Activated CD8-positive, alpha-beta memory T cell treated with anti-CD3 and anti-CD28 coated beads for 1 hour (primary cell): ENCODE measurements at places on chromosomes 6 and 20.

- DNase-seq = no peak
These were observed 250.8 kb upstream of the HTR1E start for GRCh38 chr6:86686496-86686895.

GRCh38 chr6:71309656-71310055 lies 21.0 kb downstream of the OGFRL1 start:
- no peak for DNase-seq

- no peak for DNase-seq
These were observed 630.3 kb upstream of the ARID1B start for GRCh38 chr6:156146891-156147290.

- DNase-seq = no peak
These were observed 46.4 kb downstream of the HEBP2 start for GRCh38 chr6:138450445-138450844.

DNA sequence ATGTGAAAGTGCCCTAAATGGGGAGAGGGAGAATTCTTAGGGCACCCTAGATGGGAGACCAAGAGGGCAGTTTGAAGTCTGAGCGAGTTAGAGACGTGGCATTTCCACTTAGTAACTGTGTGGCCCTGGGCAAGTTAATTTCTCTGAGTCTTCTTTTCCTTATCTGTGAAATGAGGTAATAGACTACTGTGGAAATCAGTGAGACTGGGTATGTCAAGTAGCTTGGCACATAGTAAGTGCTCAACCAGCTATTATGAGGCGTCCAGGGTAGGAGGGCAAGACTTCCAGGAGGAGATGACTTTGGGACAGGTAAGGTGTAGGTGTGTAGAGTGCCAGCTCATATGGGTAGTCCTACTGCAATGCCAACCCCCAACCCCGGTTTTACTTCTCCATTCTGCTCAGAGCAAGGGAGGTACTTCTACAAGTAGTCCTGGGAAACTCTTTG lies 770 bp downstream of the KIF3B start:
- DNase-seq = no peak

DNA sequence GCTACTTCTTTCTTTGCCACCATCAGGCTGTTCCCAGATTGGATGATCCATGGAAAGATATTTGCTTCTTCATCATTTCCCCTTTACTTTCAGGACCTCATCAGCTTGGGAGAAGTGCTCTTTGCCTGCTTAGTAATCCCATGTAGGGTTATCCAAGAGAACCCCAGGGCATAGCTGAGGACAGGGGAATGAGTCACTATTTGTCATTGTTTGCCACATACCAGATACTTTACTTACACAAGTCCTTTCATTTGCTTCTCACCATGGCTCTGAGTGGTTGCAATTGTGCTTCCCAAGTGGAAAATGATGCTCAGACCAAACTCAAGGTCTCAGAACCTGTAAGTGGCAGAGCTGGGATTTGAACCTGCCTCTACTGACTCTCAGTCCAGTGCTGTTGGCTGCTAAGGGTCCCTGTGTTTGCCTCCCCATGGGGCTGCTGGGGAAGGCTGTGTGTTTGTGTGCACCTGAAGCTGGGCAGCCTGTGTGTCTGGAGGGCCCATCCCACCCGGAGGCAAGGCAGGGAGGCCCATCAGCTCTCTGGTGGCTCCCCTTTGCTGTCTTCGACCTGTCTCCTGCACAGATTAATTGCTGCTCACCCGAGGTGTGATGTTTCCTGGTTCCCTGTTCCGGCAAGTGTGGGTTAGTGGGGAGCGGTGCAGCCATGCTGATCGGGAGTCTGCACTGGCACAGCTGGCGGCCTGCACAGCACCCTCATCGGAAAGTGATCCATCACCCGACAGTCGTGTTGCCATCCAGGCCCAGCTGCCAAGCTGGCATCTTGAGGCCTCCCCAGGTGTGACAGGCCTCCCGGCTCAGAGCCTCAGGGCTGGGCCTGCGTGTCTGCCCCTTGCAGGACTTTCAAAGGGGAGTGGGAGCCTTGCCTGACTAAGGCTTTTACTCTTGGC lies 228.8 kb downstream of the DHX35 start:
- DNase-seq = no peak

GRCh38 chr6:98777762-98778161 lies 56.6 kb upstream of the POU3F2 start:
- DNase-seq = no peak

- no peak for DNase-seq
These were observed 248.2 kb downstream of the DLL1 start for GRCh38 chr6:170042596-170043118.

DNA sequence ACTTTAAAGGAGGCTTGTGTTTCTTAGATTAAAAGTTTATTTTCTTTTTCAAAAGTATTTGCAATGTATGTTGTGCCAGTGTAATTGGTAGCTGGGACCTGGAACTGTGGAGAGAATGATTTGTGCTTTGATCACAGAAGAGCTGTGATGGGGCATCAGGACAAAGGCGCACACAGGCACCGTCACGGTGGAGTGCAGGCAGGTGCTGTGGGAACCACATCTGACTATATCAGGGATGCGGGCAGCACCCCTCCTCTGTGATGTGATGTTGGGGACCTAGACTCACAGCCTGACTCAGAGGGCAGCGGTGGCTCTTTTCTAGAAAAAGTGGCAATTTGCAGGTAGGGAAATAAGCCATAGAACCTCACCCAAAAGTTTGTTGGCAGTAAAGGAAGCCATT lies 34.5 kb downstream of the SYTL3 start:
- peak; percentile 31 for DNase-seq

DNA sequence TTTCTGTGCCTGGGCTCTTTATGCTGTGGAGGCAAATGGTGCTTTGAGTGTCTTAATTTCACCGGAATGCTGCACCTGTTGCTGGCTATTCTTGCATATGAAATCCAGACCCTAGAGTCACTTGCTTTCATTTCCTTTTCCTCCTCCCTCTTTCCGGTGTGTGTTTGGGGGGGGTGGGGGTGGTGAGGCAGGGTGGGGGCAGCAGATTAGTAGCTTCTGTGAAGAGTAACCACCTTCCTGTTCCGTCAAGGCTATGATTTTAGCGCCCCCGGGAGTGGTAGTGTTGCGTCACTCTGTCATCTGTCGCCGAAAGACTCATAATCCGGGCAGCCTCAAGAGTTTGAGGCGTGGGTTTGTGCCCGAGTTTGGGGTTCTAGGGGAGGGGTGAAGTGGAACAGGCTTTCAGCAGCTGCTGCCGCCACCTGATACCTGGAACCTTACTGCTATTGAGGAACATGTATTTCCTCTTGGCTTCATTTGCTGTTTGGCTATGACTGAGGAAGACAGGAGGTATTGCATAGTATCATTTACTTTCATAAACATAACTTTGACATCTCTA lies 49.1 kb downstream of the UTRN start:
- peak; percentile 36 for DNase-seq

DNA sequence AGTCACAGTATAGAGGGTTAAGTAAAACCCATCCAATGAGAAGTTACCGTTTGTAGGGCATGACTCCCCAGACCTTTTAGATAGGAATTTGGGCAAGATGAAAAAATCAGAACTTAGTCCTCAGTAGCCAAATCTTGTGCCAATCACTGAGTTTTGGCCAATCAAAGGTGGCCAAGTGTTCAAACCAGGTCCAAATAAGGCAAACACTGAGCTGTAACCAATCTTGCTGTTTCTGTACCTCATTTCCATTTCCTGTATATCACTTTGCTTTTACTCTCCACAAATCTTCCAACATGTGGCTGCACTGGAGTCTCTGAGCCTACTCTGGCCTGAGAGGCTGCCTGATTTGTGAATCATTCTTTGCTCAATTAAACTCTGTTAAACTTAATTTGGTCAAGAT lies 81.8 kb upstream of the GPR6 start:
- no peak for DNase-seq

DNA sequence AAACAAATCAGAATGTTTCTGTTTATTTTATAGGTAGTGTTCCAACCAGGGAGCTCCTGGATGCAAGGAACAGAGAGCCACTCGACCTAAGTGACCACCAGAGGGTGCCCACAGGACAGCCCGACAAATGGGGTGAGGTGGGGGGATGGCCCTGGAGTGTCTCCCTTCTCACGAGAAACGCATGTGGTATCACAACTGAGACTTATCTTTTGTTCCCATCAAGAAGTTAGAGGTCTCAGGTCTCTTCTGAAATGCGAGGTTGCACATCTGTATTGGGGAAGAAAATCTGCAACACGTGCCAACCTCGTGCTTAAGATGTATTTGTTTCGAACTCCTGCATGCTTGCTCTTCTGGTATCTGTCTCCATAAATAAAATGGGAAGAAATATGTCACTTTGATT lies 104.0 kb downstream of the ISM1 start:
- DNase-seq = no peak

DNA sequence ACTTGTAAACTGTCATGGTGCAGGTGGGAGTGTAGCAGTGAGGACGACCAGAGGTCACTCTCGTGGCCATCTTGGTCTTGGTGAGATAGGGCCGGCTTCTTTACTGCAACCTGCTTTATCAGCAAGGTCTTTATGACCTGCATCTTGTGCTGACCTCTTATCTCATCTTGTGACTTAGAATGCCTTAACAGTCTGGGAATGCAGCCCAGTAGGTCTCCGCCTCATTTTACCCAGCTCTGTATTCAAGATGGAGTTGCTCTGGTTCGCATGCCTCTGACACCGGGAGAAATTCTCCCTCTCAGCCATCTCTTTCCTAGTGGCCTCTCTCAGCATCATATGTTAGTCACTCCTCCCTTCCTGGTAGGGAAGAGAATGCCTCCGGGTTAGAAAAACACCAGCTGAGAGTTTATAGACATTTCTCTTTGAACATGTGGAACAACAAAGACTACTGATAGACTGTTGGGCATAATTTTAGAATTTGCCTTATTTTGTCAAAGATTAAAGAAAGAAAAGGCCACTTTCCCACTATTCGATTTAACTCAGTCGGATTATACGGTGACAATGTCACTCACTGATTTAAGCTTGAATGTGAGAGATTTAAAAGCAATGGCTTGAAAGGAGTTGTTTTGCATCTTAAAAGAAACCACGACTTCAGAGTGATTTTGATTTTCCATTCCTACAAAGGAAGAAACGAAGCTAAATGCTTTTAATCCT lies 67.9 kb upstream of the SNX9 start:
- DNase-seq = no peak

DNA sequence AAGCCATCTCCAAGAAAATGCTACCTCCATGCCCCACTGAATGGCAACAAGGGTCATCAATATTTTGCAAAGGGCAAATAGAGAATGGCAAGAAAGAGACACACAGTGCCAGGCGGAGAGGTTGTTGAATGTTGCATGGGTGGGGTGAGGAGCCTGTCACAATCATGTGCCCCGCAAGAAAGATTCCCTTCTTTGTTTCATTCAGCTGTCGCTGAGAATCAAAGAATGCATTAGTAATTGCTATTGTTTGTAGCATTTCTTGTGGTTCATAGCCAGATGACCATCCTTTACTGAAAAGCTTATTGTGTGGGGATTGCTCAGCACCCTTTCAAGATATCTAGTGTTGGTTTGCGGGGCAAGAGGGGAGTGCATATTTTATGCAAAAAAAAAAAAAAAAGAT lies 166.5 kb upstream of the QKI start:
- no peak for DNase-seq

DNA sequence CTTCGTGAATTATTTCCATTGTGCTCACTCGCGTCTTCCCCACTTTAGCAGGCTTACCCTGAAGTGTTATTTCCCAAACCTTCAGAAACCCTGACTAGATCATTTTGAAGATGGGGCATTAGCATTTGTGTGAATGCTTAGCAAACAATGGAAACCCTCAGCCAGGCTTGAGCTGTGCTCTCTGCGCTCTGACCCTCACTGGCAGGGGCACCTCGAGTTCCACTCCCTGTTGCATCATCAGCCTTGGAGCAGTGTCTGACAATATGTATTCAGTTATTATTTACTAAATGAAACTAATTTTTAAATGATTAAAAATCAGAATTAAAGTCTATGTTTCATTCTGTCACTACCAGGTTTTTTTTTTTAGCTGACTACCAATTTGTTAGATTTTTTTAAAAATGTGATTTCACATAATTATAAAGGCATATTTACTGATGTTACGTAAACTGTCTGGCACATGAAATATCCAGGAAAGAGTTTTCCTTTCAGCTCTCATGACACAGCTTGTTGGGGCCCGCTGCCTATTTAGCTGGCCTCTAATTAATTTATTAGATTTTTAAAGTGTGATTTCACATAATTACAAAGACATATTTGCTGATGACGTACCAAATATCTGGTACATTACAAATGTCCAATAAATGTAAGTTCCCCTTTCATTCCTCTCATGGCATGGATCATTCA lies 155.2 kb downstream of the PACRG start:
- no peak for DNase-seq

DNA sequence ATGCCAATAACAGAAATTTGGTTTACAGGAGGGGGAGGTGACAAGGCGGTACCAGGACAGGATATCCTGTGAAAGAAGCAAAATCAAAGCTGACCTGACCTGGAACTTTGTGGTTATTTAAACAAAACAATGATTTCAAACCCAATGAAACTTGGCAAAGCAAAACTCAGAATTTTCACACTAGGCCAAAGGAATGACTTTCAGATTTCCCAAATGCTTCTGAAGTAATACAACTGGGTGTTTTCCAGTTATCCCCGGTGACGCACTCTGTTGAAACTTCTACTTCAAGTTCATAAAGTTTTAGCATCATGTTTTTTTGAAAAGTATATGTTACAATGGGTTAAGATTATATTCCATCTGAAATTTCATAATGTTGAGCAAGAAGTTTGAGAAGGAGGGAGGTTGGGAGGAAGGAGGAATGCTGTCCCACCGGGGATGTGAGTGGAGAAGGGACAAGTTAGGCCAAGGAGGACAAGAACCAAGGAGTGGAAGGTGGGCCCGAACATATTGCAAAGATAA lies 78.1 kb upstream of the TRAF3IP2 start:
- DNase-seq = no peak

DNA sequence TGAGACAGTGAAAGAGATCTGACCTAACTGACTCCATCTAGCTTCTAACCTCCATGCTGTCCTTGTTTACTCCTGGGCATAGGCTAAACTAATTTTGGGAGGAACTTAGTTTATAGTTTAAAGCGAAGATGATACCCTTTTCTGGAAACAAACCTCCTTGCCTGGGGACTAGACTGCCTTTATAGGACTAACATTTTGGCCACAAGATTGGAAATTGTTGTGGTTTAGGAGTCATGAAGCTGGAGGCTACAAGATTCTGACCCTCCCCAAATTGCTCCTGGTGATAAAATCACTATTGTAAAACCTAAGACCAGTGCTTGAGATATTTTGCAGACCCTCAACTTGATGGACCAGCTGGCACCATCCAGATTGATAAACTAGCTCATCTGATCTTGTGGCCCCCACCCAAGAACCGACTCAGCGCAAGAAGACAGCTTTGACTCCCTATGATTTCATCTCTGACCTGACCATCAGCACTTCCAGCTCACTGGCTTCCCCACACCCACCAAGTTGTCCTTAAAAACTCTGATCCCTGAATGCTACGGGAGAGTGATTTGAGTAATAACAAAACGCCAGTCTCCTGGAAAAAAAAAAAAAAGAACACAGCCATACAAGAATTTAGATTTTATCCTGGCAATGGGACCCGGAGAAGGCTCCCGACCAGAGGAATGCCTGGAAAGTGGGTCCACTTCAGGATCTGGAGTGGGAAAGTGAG lies 63.0 kb downstream of the ABHD12 start:
- no peak for DNase-seq

DNA sequence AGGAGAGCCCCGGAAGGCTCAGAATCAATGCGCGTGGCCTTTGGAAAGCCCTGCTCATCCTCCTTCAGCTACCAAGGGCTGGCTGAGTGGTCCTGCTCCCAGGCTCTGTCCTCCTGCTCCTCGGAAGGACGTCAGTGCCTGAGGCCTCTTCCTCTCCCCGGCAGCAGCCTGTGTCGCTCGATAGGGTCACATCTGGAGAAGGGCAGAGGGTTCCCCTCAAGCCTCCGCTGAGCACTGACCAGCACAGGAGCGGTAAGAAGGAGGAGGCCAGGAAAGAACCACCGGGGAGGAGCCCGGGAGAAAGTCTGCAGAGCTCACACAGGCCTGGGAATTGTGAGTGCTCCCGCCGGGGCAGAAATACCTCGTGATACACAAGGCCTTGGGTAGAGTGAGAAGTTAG lies 21.2 kb downstream of the KIF25 start:
- no peak for DNase-seq
